NCI-H1417 treated with DMSO at 0.1 percent for 48 hours (cell line): ENCODE measurements at places on chromosomes 3 and 15.

- DNase-seq, result no peak
Measured at GRCh38 chr15:92898988-92899582, 1.0 kb upstream of the CHD2 start.

- DNase-seq, result no peak
Measured at GRCh38 chr3:71784201-71784913, 591 bp downstream of the PROK2 start.

DNA sequence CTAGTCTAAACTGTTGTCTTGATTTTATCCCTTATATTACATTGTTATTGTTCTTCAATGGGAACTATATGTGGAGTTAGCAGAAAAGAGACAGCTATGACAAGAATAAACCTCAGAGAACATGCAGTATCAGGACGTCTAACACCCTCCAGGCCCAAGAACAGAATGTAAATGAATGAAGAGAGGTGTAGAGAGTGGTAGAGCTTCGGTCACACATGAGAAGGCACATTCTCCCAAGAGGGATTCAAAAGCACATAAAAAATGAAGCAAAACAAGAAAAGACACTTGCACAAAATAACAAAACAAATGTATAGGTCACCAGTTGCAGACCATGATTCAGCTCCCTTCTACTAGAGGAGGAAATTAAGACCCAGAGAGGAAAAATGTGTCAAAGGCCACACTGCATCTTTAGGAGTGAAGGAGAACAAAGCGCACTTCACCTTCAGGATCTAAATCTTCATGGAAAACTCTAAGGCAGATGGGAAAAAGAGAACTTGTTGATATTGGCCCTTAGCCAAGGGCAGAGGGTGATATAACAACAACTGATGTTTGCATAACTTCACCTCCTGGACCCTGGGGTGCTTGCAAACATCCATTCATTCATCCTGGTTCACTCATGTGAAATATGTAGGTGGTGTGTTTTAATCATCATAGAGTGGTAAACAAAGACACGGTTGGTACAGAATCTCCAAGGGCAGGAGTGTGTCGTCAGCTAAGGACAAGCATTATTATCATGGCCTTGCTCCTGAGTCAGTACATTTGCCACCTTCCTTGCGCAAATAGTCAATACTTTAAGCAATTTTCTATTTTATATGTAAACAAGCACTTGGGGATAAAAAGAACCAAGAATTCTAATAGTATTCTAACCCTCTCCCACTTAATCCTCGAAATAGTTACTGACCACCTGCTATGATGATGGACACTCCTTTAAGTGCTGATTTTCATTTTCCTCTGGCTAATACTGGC is 8.8 kb downstream of the NEK10 start:
- DNase-seq, result peak; percentile 53

DNA sequence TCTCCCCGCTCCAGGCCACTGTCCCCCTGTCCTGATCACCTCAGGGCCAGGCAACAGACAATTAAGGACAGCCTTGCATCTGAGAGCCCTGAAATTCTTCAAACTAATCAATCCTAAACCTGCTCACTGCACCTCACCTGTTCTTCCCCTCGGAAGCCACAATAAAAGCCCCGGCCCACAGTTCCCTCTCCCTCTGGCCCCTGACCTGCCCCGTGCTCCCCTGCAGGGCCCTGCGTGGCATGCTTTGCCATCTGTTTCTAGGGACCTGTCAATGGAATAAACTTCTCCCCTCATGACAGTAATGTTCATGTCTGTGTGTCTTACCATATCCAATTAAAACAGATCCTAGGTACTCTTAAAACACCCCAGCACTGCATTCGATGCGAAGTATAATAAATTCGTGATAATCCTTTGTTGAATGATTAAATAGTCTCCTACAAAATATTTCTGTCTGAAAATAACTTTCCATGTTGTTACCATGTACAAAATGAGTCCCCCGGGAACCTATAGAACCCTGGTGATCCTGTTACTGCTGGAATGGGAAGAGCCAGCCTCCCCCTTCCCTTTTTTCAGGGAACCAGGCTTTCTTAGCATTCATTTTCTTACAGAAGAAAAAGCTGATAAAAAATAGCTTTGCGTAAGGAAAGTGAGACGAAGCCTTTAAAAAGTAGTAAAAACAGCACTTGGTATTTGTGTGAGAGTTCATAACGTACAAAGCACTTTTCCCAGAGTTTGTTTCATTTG is 59.0 kb downstream of the ABTB1 start:
- no peak for DNase-seq

DNA sequence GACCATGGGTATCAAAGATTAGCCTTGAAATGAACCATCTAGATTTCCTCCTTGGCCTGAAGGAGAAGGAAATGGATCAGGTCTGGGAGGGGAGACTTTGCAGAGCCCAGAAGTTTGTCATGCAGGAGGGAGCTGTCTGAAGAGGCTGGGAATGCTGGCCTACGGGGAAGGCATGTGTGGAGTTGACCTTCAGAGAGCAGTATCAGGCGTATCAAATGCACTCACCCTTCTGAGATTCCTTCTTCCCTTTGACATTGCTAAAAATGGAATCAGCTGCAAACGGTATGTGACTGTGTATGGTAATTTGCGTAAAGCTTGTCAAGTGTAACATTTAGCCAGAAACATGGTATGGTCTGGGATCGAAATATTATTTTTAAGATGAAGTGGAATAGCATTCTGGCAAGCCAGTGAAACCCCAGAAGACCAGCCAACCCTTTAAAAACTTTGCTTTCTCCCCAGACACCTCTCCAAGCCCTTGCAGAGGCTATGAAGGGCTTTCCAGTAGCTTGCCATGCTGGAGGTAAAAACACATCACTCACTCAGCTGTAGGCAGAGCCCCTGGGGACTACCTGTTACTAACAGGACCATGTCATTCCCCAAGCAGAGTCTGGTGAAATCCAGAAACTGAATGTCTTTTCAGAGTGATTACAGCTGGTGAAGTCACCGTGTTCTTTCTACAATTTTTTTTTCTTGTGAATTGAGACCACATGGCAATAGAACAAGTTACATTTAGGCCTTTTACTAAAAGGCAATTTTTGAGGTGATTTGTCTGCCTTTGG is 174.7 kb upstream of the SLC24A5 start:
- DNase-seq, result no peak

- no peak for DNase-seq
Measured at GRCh38 chr3:136632625-136633081, 119.5 kb downstream of the STAG1 start.

DNA sequence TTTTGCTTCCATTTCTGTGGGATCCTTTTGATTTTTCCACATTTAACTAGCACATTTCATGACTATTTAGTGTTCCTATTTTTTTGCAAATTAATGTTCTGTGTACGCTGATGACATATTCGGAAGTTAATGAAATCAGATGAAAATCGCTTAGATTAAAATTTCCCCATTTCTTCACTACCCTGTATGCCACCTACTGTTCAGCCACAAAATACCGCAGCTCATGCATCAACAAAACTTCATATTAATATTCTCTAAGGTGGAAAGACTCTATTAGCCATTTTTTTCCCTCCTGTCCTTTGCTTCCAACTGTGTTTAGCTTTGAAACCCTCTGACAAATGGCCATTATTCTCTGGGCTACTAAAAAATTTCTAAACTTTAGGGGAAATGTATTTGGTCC is 300.6 kb downstream of the MECOM start:
- DNase-seq, result no peak

- DNase-seq, result no peak
Measured at GRCh38 chr15:23072633-23073032, 33.3 kb upstream of the TUBGCP5 start.

GRCh38 chr3:25547943-25548674 is 116.6 kb downstream of the TOP2B start:
- no peak for DNase-seq

GRCh38 chr15:90864507-90864906 is 3.9 kb upstream of the FURIN start:
- DNase-seq, result no peak
